A549 (cell line): ENCODE measurements at places on chromosomes 7 and 10. TPM values are rescaled to one million over a fixed set of nuclear protein-coding genes. Genes with fewer than 3 reads are reported as not detected.

GRCh38 chr10:49598986-49599385, 11.1 kb upstream of the SLC18A3 start:
- DNase-seq: no peak

GRCh38 chr10:61257136-61257535, 196.0 kb downstream of the TMEM26 start:
- DNase-seq: no peak

PNLIPRP3 gene
- not detected in 3 replicates for polyA plus RNA-seq

MUC12 gene
- polyA plus RNA-seq: 2.0 to 2.7 TPM (median 2.4 TPM) in 3 replicates

GRM3 gene
- polyA plus RNA-seq: not detected in 3 replicates

DNA sequence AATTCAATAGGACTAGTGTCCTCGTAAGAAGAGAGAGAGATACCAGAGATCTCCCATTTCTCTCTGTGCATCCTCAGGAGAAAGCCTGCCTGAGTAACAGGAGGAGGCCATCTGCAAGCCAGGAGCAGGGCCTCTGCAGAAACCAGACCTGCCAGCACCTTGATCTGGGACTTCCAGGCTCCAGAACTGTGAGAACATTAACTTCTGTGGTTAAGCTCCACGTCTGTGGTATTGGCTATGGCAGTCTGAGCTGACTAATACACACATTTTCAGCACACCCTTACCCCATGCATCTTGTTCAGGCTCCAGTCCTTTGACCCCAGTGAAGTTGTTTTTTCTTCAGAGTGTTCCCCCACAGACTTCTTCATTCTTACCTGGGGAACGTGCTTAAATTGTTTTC, 3.1 kb upstream of the CRTAC1 start:
- no peak for DNase-seq

GRCh38 chr10:46541017-46541661, 15.3 kb downstream of the GPRIN2 start:
- peak; percentile 94 for DNase-seq

- DNase-seq: no peak
Measured at GRCh38 chr10:110790913-110791506, 80.7 kb upstream of the PDCD4 start.

- peak; percentile 3 for DNase-seq
Measured at GRCh38 chr10:61397175-61397986, 55.8 kb downstream of the TMEM26 start.

DNA sequence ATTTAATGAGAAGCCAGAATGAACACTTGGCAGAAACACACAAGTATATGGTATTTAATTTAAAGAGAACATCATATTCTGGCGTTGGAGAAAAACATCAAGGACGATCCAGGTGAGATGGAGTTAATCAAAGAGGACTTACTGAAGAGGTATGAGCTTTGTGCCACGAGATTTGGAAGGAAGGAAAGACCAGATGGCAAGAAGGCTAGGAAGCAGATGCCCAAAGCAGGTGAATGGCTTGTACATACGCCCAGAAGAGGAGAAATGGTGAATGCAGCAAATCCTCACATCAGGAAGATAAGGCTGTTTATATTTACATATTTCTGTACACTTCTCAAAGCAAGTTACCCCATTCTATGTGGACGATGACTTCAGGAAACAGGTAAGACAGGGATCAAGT, 163.9 kb upstream of the PLXNA4 start:
- DNase-seq: no peak

GRCh38 chr7:107615910-107616680, 36.0 kb downstream of the BCAP29 start:
- DNase-seq: no peak
